CD4-positive, alpha-beta T cell treated with Interleukin-6 for 4 hours (primary cell): ENCODE measurements at places on chromosomes 6 and 20.

GRCh38 chr20:38460040-38460623 is 12.5 kb upstream of the RALGAPB start:
- no peak for DNase-seq

DNA sequence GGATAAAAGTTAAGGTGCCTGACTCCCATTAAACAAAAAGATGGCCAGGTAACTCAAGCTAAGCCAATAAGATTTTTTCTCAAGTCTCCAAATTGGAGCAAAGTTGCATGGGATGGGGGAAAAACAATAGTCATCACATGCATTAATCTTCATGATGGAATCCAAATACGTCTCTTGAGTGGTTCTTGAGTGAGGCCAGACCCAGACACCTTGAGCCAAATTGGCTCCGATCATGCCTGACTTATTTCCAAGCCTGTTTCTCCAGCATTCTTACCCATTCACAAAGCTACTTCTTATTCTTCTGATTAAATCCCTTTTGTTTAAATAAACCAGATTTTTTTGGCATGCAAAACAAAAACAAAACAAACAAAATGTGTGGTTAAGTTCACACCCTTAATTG is 420.3 kb upstream of the NRSN1 start:
- DNase-seq, result no peak

GRCh38 chr6:166500246-166500645 is 86.2 kb downstream of the RAMACL start:
- no peak for DNase-seq

DNA sequence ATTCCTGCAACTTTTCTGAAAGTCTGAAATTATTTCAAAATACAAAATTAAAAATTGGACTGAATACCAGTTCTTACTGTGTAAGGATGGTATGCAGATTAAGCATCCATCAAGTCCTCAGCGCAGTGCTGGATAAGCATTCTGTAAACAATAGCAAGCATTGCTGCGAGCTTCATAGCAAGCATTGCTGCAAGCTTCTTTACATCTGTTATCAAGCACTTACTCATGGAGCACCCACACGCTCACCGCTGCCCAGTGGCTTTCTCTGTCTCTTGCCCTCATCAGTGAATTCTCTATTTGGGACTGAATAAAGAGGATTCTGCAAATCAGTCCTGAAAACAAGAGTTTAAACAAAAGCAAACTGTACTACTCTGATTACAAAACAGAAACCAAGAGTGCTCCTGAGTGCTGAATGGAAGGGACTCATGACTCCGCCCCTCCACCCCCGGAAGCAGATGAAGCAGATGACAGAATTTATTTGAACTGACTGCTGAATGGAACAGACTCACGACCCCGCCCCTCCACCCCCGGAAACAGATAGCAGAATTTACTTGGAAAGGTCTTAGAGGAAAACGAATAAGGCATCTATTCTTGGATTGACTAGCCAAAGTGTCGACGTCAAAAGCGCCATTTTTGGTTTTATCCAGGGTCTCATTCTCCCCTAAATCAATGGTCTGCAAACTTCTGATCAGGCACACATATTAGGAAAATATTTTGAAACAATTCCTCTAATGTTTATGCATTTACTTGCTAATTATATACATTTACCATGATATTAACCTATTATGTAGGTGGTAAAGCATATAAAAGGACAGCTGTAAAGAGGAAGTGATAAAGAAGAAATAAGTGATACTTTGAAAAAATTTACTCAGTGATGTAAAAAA is 22.1 kb upstream of the EYA2 start:
- DNase-seq, result no peak

- DNase-seq, result no peak
Measured at GRCh38 chr6:53483423-53484353, 61.2 kb downstream of the GCLC start.

DNA sequence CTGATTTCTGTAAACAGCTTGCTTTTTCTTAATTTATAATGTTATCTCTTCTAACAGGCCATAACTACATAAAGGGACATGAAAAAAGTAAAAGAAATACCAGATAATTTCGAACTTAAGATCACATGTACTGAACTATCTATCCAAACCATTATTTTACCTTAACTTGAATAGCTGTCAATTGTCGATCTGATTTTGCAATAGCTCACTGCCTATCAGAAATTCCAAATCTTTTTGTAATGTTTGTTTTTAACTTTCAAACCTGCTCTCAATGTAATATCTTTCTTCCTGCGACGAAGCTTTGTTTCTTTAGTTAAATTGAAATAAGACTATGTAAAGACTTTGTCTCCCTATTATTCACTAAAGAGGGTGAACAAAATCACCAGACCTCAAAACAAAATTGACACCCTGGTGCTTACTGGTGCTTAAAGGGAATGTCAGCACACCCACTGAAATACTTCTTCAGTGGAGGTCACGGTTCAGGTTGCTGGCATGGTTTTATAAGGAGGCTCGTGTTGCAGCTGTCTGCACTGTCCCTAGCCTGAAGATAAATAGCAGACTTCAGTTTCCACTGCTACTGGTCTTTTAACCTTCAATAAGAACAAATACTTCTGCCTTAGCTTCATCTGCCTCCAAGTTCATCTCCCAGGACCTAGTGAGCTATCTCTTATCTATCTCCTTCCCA is 117.5 kb upstream of the QKI start:
- no peak for DNase-seq

GRCh38 chr6:5335020-5335419 is 73.7 kb downstream of the FARS2 start:
- DNase-seq, result no peak

DNA sequence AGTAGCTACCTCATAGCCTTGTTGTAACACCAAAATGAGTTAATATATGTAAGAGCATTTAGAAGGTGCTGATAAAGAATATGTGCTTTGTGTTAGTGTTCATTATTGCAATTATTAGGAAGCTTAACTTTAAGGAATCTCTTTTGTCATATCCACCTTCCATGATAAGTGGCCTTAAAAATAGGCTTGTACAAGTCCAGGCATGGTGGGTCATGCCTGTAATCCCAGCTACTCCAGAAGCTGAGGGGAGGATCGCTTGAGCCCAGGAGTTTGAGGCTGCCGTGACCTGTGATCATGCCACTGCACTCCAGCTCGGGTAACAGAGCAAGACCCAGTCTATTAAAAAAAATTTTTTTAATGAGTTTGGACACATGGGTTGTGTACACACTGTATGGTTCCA is 285.5 kb downstream of the ZFAND3 start:
- no peak for DNase-seq

GRCh38 chr6:135644394-135644793 is 146.9 kb upstream of the AHI1 start:
- no peak for DNase-seq

DNA sequence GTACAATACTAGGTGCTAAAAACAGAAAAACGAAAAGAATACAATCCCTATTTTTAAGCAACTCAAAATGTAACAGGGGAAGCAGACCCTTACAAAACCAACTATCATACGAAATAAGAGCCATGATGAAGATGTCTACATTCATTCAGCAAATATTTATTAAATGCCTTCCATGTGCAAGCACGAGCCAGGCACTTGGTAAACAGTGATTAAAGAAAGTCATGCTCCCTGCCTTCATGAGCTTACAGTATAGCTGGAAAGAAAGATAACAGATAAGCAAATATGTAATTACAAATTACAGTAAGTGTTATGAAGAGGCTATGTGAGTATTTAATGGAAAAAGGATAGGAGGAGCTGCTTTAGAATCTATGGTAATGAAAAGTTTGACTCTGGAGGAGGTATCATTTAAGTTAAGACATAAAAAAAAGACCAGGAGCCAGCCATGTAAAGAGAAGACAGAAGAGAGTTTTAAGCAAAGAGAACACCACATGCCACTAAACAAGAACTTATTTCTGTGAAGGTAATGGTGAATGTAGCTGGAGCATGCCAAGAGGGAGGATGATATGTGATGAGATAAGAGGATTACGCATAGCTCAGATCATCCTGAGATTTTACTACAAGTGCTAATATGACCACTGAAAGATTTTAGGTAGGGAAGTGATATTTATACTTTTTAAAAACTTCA is 19.3 kb upstream of the COX7A2 start:
- DNase-seq, result no peak
